ENCODE measurements at places on chromosomes 6 and 20.

DNA sequence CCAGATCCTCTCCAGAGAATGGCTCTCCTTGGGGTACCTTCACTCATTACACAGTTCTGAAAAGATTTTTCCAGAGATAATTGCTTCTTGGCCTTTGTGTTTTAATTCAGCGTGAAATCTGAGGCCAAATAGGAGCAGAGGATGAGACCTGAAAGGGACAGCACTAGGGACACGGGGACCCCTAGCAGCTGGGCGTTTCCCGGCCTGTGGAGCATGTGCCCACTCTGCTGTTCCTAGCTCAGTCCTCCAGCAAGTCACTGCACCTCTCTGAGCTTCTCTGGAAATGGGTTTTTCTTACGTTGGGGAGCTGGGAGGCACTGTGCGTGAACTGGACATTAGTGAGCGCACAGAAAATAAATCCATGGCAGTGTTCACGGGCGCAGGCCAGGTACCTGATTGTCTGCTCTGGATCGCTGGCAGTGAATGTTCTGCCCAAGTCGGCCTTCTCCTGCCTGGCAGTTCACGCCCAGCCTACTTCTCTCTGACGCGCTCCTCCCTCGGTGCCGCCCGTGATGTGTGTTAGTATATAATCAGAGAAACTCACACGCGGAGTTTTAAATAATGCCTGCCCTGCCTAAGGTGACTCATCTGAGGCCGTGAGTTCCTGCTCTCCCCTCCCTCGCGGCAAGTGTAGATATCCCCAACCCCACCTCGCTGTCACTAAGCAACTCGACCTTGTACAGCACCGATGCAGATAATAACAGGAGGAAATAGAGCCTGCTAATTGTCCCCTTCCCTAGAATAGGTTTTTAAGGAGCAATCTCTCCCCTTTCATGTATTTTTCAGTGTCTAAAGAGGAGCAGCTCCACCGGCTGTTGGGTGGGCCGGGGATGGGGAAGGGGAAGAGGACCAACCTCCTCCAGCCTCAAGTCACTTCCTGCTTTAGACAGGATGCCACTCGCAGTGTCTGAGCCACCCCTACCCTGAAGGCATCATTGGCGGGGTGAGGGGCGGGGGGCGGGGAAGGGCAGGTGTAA, 2.7 kb upstream of the TUBB2A start:
- DNase-seq, result no peak

DNA sequence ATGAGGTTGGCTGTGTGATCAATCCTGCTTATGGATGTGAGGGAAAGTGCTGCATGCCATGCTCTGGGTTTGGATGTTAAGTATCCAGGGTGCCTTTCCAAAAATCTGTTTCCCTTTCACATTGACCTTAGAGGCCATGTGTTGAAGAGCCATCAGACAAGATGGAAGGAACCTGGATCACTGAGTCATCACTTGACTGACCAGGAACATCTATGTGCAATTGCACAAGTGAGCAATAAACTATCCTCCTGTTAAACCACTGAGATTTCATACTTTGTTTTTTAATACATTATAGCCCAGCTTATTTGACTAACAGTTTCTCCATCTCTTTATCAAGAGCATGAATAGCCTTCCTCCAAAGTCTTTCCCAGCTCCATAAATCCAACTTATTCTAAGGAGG, 17.8 kb upstream of the TMEM14A start:
- DNase-seq, result no peak

DNA sequence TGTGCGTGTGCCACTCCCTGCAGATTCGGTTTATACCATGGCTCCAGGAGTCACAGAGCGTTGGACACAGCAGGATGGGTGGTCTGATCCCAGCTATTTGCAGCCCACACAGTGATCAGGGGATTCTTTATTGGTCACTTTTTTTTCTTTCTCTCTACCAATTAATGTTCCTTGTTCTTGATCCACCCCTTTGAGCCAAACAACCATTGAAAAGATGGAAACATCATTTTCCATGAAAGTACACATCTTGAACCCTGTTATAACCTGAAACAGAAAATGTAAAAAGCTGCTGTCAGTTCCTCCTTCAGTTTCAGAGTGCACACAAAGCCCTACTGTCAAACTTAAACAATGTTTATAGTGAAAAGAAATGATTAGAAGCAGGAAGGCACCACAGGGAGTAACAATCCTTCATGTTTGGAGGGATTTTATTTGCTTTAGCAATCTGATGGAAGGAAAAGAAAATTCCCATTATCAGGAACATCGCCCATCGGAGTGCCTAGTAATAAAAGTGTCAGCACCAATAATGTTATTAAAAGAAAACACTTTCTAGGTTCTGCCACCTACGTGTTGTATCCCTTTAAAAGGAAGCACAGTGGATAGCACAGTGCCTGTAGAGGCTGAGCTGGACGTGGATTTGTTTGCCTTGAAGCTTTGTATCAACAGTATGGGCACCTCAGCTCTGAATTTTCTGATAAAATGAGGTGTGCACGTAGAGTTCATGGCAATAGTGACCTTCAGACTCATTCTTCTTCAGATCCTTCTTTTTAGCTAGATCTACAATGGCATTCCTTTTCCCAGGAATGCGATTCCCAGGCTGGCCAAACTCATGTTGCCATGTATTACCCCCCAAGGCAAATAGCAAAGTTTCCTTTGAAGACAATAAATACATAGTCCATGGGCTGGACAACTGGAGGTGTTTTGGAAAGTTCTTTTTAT, 16.1 kb upstream of the THBD start:
- DNase-seq, result no peak

DNA sequence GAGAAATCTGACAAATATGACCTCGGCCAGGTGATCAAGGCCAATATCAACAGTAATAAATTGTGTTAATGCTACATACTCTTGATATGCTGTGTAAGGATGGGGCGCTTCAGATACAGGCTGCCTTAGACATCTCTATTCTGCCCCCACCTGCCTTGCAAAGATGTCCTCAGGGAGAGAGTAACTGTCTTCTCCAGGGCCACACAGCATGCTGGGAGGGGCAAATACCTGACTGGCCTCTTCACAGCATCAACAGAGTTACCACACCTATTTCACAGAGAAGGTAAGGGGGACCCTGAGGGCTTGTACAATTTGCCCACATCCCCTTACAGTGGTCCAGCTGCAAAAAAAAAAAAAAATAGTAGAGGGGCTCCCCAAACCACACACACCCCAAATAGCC, 17.2 kb upstream of the KIAA1755 start:
- no peak for DNase-seq

DNA sequence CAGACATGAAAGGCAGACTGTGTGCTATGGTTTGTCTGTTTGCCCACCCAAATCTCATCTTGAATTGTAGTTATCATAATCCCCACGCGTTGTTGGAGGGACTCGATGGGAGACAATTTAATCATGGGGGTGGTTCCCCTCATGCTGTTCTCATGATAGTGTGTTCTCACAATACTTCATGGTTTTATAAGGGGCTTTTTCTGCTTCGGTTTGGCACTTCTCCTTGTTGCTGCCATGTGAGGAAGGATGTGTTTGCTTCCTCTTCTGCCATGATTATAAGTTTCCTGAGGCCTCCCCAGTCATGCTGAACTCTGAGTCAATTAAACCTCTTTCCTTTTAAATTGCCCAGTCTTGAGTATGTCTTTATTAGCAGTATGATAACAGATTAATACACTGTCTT, 47.2 kb upstream of the MICB start:
- DNase-seq, result no peak

- DNase-seq, result no peak
Observed at GRCh38 chr6:48834706-48835105, 628.3 kb downstream of the MMUT start.

GRCh38 chr6:18269717-18270116, 5.4 kb upstream of the DEK start:
- DNase-seq, result no peak

DNA sequence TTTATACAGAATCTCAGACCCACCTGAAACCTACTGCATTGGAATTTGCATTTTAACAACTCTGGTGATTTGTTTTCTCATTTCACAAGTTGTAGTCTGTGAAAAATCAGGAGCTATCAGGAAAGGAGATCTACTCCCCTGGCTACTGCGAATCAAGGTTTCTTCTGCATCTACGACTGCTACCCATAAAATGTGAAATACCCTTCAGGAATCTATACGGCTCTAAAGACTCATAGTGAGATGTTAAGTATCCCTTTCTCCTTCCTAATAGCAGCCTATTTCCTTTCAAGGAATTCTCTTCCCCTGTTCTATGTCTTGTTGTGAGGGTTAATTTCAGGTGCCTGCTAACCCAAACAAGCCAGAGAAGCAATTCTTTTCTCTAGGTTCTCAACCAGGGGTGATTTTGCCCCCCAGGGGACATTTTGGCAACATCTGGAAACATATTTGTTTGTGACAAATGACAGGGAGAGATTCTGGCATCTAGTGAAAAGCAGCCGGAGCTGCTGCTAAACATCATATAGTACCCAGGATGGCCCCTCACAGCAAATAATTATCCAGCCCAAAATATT, 26.3 kb downstream of the WFDC3 start:
- no peak for DNase-seq

- DNase-seq, result peak; percentile 44
Observed at GRCh38 chr6:84428300-84428907, 201.0 kb upstream of the CEP162 start.

- peak; percentile 22 for DNase-seq
Observed at GRCh38 chr6:24720131-24720603, 1.2 kb upstream of the C6orf62 start.

DNA sequence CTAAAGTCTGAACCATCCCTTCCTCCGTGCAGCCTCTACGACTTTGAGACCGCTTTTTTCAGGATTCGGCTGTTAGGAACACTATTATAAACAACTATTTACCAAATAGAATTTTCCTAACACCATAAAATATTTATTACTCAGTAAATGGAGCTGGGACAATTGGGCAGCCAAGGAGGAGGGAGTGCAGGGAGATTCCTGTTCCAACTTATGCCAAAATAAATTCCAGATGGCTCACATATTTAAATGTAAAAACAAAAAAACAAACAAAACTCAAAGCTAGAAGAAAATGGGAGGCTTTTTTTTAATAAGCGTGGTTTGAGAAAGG, 48.1 kb downstream of the TCP11 start:
- DNase-seq, result no peak

Data from neural crest cell (in vitro differentiated cells).